ENCODE measurements at places on chromosomes 11 and 22.

DNA sequence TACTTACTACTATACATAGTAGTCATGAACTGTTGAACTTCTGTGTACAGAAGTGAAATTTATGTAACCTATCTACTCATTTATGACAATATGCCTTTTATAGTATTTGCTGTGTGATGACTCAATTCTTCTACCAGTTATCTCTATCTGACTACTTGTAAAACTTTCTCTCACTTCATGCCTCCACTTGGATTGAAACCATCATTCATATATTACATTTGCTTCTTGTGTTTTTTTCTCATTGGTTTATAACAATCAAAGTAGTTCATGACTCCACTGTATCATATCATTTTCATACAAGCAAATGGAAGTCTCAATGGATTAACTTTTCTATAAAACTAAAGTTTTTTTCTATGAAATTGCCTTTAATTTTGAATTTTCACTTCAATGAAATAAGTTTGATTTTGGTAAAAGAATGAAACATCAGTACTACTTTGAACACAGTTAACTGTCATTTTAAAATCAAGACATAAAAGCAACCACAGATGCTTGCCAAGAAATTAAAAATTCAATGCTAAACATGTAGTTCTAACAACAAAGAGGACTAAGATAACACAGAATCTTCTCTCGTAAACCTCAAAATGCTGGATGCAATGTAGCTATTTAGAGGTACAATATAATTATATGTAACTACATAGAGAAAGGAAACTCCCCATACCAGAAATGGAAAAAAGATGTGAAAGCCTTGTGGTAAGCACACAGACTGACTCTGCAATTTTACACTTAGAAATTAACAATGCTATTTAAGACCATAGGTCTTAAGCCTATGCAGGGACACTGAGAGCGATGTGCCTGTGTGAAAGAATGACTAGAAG, 27.6 kb upstream of the EXPH5 start:
- no peak for DNase-seq

GRCh38 chr11:14373941-14374646, 15.1 kb upstream of the RRAS2 start:
- DNase-seq = peak; percentile 26

GRCh38 chr11:12190511-12190910, 80.1 kb downstream of the MICAL2 start:
- DNase-seq = no peak

DNA sequence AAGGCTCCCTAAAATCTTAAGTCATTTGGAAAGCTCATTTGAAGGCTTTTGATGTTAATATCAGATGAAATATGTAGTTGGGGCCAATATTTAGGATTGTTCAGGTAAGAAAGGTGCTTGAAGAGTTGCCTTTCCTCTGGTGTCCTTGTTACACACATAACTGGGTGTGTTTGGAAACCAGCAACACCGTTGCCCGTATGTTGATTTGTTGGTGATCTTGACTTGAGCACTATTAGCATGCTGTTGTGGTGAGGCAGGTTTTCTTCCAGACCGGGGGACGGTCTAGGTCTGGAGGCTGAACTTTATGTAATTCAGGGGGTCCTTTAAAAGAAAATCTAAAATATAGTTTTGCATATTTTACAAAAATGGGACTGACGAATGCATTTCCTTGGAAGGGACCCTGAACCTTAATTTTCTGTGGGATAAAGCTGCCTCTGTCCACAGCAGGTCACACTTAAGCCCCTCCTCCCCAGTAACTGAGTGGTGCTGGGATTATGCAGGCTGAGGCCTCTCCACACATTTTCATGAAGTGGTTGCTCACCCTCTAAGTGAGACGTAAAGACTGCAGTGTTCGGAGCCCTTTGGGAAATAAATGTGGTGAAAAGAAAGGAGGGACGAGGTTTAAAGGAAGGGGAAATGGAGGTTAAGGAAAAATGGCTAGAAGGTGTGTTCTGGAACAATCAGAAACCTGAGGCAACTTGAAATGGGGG, 1.8 kb downstream of the YWHAH start:
- DNase-seq = no peak

DNA sequence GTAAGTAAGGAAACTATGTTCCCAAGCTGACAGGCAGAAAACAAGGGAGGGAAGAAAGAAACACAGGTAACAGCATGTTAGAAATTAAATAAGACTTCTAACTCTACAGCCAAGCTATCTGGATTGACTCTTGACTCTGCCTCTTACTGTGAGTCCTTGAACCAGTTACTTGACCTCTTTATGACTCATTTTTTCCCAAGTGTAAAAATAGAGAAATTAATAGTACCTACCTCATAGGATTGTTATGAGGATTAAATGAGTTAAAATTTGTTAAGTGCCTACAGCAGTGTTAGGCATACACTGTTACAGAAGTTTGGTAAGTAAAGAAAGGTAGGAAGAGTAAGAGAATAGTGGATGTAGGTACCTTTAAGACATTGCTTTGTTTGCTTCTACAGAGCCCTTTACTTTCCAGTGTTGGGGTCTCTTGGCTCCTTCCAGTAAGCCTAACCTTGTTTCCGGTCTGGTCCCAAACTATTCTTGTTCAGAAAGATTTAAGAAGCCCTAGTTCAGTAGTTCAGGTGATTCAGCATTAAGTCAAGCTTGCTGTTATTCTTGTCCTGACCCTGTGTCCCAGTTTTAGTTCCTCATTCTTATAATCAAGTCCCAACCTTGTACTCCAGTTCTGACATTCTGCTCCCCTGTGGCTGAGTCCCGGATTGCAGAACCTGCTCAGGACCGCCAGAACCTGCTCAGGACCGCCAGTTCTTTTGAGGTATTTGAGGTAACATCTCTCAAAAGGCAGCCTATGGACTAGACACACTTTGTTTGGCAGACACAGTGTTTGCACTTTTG, 963.4 kb upstream of the CCDC90B start:
- DNase-seq = no peak

- DNase-seq = no peak
Observed at GRCh38 chr11:298406-299065, 790 bp downstream of the IFITM5 start.

- DNase-seq = no peak
Observed at GRCh38 chr11:126518071-126518971, 162.8 kb downstream of the ST3GAL4 start.

DNA sequence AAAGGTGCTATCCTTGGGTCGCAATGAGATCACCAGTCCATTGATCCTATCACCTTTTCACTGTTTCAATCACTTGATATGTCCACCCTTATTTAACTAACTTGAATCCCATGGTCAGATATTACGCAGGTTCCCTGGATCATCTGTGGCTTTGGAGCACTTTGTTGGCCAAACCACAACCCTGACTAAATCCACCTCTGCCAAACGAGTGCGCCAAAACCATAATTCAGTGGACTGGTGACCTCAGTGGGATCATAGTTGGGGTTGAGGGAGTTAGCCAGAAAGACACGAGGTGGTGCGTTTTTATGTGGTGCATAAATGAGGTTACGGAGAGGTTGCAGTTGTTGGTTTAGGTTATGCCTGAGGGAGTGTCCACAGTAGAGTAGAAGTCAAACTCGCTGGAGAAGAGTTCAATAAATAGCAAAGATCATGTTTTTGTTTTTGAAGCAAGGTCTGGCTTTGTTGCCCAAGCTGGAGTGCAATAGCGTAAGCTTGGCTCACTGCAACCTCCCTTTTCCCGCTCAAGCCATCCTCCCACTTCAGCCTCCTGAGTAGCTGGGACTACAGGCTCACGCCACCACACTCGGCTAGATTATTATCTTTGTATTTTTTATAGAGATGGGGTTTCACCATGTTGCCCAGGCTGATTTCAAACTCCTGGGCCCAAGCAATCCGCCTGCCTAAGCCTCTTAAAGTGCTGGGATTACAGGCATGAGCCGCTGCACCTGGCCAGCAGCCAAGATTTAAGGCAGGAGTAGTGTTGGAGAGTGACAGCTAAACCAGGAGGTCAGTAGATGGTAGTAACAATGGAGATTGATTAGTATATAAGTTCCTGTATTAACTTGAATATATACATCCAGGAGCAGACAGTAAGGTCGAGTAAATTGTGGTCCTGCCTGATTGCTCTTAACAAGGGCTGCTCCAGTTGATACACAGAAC, 4.5 kb downstream of the FOXR1 start:
- no peak for DNase-seq

DNA sequence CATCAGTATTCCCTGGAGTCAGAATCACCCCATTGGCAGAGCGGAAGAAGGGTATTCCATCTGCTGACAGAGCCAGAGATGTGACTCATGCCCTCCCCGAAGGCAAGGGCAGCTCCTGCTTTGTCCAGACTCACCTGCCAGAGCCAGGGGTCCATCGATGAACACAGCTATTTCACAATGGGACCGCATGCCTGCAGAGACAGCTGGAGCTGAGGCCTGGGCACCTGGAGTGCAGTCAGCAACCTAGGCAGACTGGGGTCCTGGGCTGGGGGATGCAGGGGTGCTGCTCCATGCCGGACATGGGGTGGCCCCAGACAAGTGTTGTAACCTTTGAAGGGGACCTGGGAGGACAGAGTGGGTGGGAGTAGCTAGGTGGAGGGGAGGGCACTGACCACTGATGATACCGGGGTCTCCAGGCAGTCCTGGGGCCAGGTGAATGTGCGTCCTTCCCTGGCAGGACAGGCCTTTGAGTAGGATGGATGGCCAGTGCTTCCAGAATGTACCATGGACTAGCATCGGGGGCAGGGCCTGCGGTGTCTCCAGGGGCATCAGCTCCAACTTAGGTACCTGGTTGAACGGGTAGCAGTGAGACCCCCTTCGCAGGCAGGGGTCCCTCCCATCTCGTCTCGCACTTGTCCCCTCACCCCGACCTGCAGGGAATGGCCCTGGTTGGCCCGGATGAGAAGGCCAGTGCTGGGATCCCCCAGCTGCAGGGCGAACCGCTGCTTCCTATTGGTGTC, 1.7 kb downstream of the TRPT1 start:
- no peak for DNase-seq

- DNase-seq = no peak
Observed at GRCh38 chr11:14107050-14107430, 144.5 kb downstream of the SPON1 start.

DNA sequence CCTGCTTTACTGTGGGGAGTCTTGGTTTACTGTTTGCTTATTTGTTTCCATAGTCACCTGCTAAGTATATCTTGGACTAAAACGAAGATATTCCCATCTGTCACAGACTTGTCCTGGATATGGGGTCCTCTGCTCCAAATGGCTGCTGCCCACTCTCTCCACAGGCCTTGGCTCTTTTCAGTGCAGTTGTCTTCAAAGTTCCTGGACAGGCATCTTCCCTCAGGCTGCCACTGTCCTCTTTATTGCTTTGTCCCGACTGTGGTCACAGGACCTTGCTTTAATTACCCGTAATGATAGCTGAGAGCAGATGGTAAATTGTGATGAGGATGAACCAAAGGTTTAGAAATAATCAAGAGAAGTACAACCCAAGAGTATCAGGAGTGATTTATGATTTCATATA, 713.9 kb upstream of the CCDC179 start:
- DNase-seq = no peak

- DNase-seq = no peak
Observed at GRCh38 chr22:48886604-48887393, 940.9 kb downstream of the BRD1 start.

DNA sequence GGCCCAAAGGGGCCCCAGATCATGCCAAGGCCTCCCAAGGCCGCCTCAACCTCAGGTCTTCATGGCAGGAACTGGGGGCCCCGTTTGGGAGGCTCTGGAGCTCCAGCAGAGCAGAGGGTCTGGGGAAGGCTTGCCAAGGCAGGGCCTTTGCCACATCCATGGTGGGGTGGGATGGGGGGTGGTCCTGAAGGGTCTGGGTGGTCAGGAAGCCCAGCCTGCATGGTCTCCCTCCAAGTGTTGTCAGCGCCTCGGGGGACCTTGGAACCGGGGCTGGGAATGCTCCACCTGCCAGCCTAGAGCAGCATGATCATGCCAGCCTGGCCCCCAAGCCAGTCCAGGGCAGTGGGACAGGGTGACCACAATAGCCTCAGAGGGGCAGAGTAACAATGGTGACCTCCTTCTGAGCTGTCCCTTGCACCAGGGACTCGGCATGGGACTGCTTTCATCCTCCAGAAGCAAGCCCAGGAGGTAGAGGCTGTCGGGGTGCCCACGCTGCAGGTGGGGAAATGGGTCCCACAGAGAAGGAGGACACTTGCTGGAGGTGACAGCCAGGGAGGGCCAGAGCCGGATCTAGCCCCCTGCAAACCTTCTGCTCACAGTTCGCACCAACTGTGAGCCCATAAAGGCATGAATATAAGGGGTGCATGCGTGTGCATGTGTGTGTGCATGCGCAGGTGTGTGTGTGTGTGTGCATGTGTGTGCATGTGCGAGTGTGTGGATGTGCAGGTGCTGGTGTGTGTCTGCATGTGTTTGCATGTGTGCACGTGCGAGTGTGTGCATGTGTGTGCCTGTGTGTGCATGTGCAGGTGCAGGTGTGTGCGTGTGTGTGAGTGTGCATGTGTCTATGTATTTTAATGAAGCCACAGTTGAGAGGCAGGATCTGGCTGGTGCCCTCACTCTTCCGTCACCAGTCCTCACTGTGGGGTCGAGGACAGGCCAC, 63.8 kb downstream of the MYEOV start:
- DNase-seq = no peak
